Stimulated activated CD4-positive, alpha-beta T cell treated with anti-CD3 and anti-CD28 coated beads, Interleukin-4, amount 100 ng/mL, for 24 hours (primary cell): ENCODE measurements at places on chromosomes 7 and 10.

DNA sequence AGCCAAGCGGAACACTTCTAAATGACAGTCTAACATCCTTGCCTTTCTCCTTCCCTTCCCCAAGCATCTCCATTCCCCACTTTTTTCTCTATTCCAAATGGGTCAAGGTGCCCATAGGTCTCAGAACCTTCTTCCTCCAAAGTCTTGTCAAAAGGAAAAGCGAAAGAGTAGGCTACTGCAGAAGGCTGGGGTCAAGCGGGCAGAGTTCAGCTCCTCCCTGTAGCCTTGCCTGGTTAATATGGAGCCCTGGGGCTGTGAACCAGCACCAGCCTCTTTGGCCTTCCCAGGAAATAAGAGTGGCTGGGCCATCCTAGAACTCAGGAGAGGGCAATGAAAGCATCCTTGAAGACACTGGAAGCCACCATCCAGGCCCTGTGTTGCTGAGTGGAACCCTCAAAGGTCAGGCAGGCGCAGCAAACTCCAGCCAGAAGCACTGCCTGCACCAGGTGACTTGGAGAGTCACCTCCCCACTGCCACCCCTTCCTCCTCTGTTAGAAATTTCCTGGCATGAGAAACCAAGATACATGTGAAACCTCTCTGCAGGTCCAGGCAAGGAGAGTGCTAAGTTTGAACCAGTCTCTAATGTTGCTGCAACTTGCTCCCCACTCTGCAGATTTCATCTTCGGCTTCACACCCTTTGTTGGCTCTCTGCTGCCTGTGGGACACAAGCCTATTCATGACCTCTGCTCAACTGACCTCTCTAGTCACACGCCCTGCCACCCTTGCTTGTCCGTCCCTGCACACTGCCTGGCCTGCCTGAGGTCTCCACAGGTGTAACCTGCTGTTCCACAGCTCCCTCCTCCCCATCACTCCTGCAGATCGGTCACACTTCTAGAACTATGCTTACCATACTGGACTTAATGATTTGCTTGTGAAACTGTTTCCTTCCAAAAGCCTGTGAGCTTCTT lies 74.9 kb downstream of the SH3PXD2A start:
- no peak for DNase-seq

GRCh38 chr7:128347647-128348097 lies 4.0 kb upstream of the RBM28 start:
- peak; percentile 53 for DNase-seq

GRCh38 chr7:24862461-24862860 lies 105.2 kb upstream of the GSDME start:
- DNase-seq = no peak

GRCh38 chr7:74221713-74222112 lies 11.9 kb downstream of the LAT2 start:
- no peak for DNase-seq
